OCI-M1 (cell line): ENCODE measurements at places on chromosomes 5 and 9.

DNA sequence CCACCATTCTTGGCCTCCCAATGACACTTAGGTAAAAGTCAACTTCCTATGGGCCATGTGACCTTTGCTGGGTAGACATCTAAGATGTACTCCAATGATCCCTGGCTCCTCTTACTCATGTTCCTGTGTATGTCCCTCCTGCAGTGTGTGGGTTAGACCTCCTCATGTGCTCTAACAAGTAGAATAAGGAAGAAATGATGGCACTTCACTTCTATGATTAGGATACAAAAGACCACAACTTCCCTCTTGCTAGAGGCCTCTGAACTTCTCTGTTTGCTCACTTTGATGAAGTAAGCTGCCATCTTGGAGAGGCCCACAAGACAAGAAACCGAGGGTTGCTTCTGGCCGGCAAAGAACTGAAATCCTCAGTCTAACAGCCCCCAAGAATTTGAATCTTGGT is 131.8 kb downstream of the TAF11L14 start:
- DNase-seq, result peak; percentile 26

GRCh38 chr5:94705427-94705826 is 87.0 kb downstream of the SLF1 start:
- no peak for DNase-seq

DNA sequence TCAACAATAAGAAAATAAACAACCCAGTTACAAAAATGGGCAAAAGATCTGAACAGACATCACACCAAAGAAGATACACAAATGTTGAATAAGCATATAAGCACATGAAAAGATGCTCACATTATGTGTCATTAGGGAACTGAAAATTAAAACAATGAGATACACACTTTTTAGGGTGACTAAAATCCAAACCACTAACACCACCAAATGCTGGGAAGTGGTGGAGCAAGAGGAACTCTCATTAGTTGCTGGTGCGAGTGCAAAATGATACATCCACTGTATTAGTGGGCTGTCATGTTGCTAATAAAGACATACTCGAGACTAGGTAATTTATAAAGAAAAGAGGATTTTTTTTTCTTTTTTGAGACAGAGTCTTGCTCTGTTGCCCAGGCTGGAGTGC is 329.1 kb downstream of the TMEM38B start:
- no peak for DNase-seq

DNA sequence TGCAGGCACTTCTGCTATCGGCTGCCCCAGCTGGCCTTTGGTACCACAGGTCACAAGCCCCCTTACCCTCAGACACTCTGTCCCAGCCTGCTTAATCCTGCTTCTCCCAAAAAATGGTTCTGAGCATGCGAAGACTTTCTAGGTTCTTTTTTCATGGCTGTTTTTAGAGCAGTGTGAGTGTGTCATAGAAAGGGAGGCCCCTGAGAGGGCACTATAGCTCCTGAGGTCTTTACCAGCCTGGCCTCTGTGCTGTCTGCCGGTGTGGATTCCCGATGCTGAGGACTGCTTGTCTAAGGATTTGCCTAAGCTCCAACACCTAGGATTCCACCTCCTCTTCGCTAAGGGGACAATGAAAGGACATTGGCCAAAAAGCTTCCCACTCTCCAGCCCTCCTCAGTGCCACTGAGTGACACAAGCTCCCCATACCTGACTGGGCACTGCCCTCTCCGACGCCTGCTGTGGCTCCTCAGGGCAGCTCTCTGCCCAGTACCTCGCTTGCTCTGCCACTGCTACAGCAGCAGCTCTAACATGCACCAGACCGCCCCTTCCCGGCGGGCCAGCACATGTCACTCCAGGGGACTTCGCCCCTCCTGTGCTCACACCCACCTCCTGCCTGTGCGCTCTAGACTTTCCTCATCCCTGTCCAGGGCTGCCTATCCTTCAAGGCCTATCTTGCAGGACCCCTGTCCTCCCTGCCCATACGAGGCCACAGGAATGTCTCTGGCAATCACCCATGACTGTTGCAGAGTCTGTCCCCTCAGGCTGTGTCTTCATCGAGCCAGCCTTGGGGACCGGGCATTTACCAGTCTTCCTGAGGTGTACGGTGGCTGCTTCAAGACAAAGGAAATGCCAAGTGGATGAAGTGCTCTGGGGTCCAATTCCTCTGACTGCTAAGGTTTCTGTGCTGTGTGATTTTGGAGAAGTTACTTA is 21.0 kb downstream of the MACROH2A1 start:
- DNase-seq, result no peak

GRCh38 chr5:62617943-62618342 is 39.3 kb downstream of the LRRC70 start:
- DNase-seq, result no peak

DNA sequence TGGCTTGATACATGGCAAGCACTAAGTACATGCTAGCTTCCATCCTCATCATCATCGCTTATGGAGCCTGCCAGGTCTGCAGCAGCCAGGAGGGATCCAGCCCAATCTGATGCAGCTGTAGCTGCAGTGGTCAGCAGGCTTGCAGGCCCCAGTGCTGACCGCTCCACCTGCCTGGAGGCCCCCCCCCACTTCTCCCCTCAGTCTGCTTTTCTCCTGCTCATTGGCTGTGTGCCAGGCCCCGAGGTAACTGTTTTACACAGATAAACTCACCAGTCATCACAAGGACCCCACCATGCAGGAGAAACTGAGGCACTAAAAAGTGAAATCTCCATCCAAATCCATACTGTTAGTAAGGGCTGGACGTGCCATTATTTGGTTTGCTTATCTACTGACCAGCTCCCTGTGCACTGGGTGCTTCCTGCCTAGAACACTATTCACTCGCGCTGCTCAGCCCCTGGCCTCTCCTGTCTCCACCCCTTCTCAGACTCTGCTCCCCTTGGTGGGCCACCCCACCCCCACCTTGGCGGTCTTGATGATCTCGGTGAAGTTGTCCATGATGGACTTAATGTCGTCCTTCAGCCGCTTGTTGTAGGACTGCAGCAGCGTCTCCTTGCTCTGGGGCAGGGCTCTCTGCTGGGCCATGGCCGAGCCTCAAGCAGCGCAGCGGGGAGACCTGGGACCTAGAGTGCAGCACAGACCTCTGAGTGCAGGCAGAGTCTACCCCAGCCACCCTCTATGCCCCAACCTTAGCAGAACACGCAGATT is 1.7 kb downstream of the MED22 start:
- no peak for DNase-seq

DNA sequence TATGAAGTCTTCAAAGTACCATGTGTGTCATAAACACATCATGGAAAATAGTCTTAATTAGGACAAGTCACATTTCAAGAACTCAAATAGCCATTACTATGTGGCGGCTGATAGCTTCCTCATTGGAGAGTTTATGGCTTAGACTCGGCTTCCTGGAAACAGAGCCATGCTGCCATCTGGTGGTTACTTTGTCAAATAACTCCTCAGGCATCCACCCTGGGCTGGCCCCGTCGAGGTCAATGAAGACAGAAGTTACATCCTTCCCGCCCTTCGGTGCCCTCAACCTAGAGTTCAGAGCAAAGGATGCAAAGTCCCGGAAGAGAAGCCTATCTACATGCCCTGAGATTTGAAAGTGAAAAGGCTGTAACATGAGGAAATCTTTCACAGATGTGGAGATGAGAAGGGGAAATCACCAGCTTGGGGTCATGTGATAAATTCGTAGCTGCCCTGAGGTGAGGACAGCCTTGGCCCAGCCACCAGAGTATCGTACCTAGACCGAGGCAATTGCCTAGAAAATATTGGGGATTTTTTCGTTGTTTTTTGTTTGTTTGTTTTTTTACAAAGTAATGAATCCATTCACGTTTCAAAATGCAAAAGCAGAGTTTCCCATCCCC is 45.5 kb upstream of the ZNF169 start:
- DNase-seq, result peak; percentile 90

DNA sequence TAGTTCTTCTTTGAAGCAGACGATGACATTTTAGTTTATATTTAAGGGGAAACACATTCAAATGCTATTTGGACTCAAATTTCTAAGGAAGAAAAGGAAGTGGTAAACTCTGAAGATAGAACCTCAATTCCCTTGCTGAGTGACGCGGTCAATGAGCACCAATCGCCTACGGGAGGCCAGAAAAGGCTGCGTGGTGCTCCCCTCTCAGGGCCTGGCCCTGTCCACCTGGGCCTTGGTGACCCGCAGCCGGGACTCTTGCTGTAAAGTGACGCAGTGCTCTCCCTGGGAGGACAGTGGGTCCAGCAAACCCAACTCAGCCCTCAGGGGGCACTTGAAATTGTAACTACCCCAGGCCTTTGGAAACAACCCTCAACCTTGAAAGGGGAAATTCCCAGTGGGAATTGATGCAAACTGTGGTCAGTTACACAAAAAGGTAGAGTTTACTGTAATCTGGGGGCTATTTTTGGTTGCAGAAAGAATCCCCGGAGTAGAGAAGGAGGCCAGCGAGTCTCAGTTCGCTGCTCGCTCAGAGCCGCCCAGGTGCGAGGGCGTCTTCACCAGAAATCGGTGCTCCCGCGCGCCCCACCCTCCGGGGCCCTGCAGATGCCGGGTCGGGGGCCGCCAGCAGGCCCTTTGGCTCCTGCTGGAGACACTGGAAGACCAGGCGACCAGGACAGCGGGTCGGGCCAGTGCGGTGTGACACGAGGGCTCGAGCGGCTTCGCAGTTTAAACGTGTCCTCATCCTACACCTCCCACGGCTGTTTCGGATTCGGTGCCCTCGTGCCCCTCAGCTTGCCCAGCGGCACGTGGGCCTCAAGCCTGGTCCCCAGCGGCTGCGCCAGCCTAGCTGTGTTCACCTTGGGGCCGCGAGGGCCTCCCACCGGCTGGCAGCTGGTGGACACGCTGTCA is 1.4 kb upstream of the ANKRD33B start:
- DNase-seq, result no peak

DNA sequence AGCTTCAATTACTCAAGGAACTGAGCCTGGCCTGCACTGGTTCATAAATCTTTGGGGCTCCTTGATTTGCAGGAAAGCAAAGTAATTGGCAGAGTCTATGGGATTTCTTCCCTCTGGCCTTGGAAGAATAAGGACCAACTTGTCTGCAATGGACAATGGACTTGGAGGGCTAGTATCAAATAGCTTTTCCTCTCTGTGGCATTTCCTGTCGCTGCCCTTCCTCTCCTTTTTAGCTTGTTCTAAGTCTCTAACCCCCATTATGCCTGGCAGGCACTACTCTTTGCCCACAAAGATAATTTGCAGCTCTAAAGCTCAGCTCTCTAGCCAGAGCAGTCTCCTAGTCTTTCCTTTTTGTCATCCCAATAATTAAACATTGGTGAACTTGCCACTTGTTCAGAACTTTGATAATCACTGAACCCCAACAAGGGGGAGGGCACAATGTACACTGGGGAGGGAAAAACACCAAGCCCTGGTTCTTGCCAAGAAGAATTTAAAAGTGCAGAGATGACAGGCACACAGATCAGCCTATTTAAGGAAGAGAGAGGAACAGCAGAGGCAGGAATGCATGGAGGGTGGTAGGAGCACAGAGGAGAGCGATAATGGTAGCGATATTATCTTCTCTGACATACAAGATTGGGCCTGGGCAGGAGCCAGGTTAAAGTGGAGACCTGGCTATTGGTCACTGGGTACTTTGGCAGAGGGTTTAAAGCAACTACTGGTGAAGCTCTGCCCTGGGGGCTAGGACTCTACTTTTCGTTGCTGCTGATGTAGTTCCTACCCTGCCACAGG is 38.5 kb downstream of the FAM219A start:
- no peak for DNase-seq

DNA sequence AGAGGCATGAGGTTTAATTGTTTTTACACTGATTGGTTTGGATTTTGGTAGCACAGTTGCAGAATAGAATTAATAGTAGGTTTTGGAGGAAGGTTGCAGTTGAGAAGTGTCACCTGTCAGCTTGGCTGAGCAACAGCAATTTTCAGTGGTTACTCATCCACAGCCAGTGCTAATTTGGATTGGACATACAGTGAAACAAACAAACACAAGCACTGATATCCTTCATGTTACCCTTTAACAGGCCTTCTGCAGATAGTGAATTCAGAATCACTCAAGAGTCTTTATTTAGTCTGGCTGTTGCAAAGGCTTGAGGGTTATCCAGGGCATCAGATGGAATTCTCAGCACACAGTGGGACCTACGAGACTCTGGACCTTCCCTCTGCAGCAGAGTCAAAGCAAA is 31.8 kb upstream of the POU4F3 start:
- no peak for DNase-seq

- DNase-seq, result no peak
Observed at GRCh38 chr9:132327537-132327936, 27.2 kb downstream of the SETX start.

- DNase-seq, result peak; percentile 79
Observed at GRCh38 chr9:91207729-91208418, 153.8 kb downstream of the AUH start.
